Activated CD4-positive, alpha-beta T cell treated with anti-CD3 and anti-CD28 coated beads, Interleukin-2, Interleukin-6, amounts not matched to agents 100 ng/mL and 50 ng/mL, durations not matched to agents 16 hours and 8 hours (primary cell): ENCODE measurements at places on chromosomes 3 and 15.
A peak's percentile ranks its signal among the peaks of the same experiment; 100 is the strongest.

GRCh38 chr15:35669021-35669420 is 123.1 kb upstream of the DPH6 start:
- DNase-seq = no peak

DNA sequence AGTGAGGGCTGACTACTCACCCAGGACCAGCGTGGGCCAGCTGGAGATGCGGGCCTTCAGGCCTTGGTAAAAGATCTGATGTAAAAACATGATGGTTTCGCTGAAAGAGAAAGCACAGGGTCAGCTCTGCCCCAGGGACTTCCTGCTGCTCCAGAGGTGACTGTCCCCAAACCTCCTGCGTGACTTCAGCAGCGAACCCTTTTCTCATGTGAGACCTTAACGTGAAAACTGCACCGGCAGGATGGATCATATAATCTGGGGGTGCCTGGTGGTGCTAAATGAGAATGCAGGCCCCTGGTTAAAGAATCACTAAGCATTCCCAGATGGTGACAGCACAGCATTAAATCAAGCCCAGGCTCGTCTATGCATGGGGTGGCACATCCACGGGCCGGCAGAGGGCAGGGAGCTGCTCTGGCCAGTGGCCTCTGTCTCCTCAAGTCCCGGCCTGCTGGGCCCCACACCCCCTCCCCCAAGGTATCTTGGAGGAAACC is 55.4 kb downstream of the RASGRF1 start:
- no peak for DNase-seq

GRCh38 chr3:61065451-61066011 is 185.7 kb downstream of the FHIT start:
- DNase-seq = no peak

DNA sequence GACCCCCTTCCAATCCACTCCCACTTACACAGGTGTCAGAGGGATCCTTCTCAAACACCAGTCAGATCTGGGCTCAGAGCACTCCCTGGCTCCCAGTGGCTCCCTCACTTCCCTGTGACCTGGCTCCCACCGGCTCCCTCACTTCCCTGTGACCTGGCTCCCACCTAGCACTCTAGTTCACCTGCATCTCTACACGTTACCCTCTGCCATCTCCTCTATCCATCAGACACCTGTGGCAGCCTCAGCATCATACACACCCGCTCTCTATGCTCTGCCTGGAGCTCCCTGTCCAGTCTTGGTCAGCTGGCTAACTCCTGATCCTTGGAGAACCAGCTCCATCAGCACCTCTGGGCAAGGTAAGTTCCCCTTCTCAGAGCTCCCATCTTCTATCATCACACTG is 5.6 kb downstream of the RPP25 start:
- DNase-seq = no peak

- peak; percentile 84 for DNase-seq
Observed at GRCh38 chr15:78944669-78945407, at the start of gene CTSH. TSS of gene CTSH (minus strand) at chr15:78945046. CDS start at chr15:78944981, 65 bp downstream.

DNA sequence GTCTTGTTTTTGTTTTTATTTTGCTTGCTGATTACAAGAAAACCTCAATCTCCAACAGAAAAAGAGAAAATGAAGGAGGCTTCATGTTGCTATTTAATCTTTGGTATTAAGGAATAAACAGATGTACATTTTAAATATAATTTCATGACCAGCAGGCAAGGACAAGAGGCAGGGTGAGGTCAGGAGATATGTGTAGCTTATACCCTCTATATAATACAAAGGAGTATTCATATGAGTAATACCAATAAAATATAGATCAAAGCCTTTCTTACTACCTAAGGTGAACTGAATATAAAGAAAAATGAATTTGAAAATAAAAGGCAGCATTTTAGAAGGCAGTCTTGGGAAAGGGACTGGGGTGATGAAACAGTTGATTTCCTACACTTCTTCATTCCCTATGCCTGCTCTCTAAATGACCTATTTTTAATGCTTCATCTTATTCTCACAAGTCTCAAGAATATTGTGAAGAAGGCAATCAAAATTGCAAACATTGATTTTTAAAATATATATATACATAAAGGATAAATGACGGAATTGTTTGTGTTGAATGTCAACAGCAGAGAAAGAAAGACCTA is 8.6 kb upstream of the CBLB start:
- no peak for DNase-seq

DNA sequence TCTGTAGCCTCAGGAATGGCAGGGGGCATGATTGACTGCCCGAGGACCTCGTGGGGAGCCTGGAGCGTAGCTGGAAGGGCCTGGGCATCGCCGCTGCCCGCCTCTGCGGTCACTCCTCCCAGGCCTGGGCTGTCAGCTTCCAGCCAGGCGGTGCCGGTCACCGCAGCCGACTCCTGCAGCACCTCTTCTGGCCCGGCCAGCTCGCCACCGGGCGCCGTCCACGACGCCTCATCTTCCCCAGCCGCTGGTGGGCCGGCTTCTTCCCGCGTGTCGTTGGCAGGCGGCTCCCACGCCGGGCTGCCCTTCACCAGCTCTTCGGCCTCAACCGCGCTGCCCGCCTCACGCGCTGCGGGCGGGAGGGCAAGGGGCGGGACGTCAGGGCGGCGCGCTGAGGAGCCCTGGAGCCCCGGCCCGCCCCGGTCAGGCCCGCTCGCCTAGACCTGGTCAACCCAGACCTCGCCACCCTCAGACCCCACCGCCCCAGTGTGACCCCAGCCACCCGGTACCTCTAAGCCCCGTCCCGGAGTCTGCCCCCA is 1.0 kb downstream of the CSPG5 start:
- no peak for DNase-seq
